ENCODE measurements at places on chromosomes 3 and 15.

GRCh38 chr3:172750069-172750367 lies 508 bp upstream of the ECT2 start:
- DNase-seq = no peak

GRCh38 chr15:33256874-33257273 lies 53.9 kb upstream of the RYR3 start:
- DNase-seq = no peak

- no peak for DNase-seq
Observed at GRCh38 chr15:76335307-76336253, 993 bp upstream of the ISL2 start.

GRCh38 chr3:110383356-110383755 lies 688.3 kb upstream of the NECTIN3 start:
- DNase-seq = no peak

GRCh38 chr3:60764870-60765269 lies 486.4 kb downstream of the FHIT start:
- DNase-seq = no peak

GRCh38 chr3:181628384-181628783 lies 83.3 kb upstream of the SOX2 start:
- DNase-seq = no peak

GRCh38 chr15:29089731-29090616 lies 179.6 kb downstream of the NSMCE3 start:
- DNase-seq = no peak
